ENCODE measurements at places on chromosomes 11 and 22.
A peak's percentile ranks its signal among the peaks of the same experiment; 100 is the strongest.

- no peak for DNase-seq
Measured at GRCh38 chr11:75165721-75166120, 14.8 kb downstream of the SLCO2B1 start.

DNA sequence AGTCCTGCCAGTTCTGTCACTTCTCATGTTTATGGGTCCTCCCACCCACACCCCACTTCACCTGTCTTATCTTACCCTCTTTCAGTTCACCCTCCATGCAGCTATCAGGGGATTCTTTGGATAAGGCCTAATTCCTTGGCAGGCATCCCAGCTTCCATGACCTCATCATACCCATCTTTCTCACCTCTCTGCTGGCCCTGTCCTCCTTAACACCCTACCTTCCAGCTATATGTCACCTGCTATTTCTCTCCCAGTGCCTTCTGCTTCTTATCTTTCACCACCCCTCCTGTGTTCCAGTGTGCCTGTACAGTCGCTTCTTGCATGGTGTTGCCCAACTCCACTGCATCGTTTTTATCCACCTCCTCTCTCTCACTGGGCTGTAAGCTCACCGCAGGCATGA is 28.3 kb downstream of the SNU13 start:
- no peak for DNase-seq

- peak; percentile 67 for DNase-seq
Measured at GRCh38 chr22:37546437-37547250, 13.6 kb upstream of the CDC42EP1 start.

- DNase-seq, result no peak
Measured at GRCh38 chr22:30027169-30027568, 53.1 kb upstream of the HORMAD2 start.

GRCh38 chr22:30279046-30279788 is 10.1 kb downstream of the CASTOR1 start:
- no peak for DNase-seq

DNA sequence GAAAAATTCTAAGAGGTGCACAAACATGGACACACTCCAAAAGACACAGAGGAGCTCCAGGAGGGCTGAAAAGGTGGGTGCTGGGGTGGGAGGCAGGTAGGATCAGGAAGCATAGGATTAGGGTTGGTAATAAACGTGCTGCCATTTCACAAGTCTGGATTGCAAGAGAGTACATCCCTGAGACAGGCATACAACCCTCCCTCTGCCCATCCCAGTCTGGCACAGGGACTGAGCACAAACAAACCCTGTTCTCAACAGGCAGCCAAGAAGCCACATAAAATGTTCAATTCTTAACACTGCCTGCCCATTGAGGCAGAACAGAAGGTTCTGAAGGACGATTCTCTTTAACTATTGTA is 18.5 kb downstream of the SLC35F2 start:
- no peak for DNase-seq

DNA sequence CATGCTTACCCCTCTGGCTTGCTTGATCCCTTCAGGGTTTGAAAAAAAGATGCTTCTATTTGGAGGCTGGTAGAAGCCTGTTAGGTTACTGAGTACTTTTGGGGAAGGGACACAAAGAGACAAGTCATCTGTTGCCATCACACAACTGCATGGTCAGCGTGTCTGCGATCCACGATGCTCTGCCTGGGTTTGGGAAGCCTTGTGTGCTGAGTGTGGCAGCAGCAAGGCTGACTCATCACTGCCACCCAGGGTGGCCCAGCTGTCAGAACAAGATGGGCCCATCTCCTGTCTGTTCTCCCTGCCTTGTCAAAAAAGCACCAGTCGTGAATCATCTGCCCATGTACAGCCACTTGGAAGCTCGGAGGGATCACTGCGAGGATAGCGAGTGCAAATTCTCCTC is 26.2 kb downstream of the UBASH3B start:
- no peak for DNase-seq

- no peak for DNase-seq
Measured at GRCh38 chr22:19760951-19761724, 560 bp downstream of the TBX1 start.

GRCh38 chr11:126797457-126798169 is 203.0 kb downstream of the KIRREL3 start:
- no peak for DNase-seq

GRCh38 chr11:76600124-76600655 is 70.4 kb downstream of the LRRC32 start:
- DNase-seq, result no peak

- no peak for DNase-seq
Measured at GRCh38 chr11:126592496-126593410, 237.3 kb downstream of the ST3GAL4 start.

DNA sequence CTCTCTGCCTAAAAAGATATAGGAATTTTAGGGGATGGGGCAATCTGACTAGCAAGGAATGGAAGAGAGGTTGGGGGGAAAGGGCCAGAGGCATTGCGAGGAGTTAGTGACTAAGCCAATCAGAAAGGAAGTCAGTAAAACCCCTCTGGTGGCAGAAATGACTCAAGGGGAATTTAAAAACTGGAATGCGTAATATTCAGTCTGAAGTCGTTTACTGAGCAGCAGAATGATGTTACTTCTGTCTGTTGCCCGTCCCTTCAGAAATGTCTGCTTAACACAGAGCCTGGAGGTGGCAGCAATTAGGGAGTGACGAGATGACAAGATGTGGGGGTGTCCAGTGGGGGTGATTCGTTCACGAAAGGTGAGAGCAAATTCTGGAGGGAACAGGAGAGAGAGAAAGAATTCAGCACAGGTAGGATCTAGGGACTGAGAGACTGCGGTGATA is 107.7 kb upstream of the CLMP start:
- no peak for DNase-seq

- DNase-seq, result no peak
Measured at GRCh38 chr22:32920734-32921133, 119.2 kb downstream of the TIMP3 start.

- DNase-seq, result no peak
Measured at GRCh38 chr22:31447337-31447736, 42.3 kb downstream of the EIF4ENIF1 start.

DNA sequence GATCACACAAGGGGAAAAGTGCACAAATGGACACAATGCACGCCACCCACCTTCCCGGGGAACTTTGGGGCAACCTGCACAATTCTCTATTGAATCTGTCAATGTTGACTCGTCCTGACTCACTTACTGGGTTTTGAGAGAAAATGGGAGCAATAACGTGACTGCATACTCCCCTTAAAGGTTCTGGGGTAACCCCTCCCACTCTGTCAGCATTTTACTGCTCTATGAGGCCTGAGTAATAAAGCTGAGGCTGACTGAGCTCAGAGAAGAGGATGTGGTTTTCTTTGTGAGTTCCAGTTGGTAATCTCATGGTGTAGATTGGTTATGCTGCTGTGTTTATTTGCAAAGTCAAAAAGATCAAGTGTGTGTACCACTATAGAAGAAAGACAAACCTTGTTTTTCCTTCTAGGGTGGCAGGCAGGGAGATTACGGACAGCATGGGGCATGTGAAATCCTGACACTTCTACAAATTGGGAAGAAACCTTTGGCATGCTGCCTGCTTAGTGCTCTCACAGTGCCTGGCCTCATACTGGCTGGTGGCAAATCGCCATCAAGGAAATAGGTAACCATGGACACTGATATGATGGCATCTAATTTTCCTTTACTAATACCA is 16.1 kb upstream of the APOA1 start:
- DNase-seq, result no peak

DNA sequence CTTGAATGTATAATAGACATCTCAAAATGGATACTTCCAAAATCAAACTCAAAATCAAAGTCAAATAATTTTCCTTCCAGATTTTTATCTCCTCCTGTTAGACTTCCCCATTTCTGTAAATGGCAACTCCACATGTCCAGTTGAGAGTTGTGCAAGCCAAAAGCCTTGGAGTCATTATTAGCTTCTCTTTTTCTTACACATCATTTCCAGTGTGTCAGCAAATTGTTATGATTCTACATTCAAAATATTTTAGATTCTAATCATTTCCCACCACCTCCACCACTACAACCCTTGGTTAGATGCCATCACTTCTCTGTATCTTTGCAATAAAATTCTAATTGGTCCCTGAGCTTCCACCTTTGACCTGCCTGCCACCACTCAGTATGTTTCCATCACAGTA is 155.7 kb downstream of the CNTN5 start:
- no peak for DNase-seq

DNA sequence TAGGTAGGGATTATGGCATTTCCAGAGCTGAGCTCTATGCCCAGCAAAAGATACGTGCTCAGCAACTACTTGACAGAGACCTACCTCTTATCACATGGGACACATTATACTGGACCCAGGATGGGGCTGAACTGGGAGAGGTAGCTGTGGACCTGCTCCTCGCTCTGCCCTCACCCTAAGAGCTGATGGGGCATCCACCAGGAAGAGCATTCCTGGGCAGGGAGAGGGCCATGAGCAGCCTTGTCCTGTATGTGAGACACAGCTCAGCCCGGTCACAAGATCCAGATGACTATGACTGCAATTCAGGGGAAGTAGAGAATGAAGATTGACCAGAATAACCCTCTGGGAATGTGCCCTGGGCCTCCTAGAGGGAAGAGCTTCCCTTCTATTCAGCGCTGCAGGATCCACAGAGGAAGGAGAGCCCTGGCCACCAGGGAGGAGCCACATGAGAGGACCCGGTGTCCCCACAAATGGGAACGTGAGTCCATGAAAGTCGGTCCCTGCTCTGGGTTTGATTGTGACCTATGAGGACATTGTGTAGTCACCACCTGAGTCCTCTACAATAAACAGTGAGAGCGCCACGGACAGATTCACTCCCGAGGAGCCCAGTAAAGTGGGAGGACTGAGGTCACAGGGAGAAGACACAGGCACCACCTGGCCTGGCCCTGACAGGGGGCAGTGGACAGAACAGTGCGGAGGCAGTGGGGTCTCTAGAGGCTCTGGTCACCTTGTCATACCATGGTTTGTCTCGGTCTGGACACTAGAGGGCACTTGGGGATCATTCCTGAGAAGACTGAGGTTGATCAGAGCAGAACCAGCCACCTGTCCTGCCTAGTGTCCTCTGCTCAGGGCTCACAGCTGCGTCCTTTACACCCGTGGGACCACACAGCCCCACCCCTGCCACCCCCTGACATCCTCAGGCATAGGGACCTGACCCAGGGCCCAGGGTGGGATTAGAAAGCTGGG is 99.5 kb downstream of the ZNF280B start:
- DNase-seq, result peak; percentile 45

DNA sequence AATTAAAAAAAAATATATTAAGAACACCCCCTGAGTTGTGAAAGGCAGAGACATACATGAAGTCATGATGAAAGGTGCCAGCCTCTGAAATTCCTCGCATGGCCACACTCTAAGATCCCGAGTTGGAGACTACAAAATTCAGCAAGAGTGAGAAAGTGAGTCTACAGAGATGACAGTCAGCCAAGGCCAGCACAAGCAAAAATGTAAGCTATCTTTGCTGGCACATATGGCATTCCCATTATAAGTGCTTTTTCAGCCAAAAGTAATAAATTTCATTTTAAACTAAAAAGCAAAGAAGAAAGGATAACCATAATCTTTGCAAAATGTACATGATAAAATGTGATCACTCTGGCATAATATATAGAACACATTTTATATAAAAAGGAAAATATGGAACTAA is 40.6 kb downstream of the FANCF start:
- no peak for DNase-seq

DNA sequence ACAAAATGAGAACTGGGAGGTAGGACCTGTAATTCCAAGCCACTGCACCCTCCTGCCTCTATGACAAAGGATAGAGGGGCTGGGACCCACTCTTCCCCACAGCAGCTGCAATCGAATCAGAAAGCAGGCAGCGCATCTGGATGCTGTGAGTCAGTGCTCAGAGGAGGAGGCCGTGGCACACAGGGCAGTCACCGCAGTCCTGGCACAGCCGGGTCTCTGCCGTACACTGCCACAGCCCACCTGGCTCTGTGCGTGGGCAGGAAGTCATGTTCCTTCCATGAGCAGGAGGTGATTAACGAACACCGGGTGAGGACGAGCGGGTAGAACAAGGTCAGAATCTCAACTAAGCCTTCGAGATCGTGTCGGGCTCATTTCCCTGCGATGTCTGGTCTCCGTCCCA is 30.2 kb upstream of the PPFIA1 start:
- no peak for DNase-seq

DNA sequence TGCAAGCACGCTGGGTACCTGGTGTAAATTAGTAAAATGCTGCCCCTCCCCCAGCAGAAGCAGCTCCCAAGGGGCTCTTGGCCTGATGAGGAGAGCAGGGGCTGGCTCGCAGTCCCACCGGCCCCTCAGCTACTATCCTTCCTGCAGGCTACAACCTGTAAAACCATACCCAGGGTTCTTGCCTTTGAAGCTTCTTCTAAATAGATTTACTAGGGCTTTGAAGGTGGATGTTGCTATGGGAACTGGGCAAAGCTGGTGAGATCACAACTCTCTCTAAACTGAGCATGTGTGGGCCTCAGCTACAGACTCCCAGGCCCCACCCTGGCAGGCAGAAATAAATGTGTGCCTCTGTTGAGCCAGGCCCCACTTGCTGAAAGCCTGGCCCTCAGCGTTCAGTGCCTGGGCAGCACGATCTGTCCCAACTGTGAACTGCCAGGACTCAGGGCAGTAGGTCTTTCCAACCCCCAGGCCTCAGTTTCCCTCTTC is 18.5 kb downstream of the CD5 start:
- no peak for DNase-seq

- DNase-seq, result no peak
Measured at GRCh38 chr11:92829671-92830070, 139.8 kb upstream of the MTNR1B start.

- no peak for DNase-seq
Measured at GRCh38 chr11:57316017-57316416, 8.7 kb downstream of the TNKS1BP1 start.

- DNase-seq, result no peak
Measured at GRCh38 chr11:126156814-126157213, 54.6 kb downstream of the RPUSD4 start.

- no peak for DNase-seq
Measured at GRCh38 chr11:94769880-94770279, 1.7 kb downstream of the AMOTL1 start.

DNA sequence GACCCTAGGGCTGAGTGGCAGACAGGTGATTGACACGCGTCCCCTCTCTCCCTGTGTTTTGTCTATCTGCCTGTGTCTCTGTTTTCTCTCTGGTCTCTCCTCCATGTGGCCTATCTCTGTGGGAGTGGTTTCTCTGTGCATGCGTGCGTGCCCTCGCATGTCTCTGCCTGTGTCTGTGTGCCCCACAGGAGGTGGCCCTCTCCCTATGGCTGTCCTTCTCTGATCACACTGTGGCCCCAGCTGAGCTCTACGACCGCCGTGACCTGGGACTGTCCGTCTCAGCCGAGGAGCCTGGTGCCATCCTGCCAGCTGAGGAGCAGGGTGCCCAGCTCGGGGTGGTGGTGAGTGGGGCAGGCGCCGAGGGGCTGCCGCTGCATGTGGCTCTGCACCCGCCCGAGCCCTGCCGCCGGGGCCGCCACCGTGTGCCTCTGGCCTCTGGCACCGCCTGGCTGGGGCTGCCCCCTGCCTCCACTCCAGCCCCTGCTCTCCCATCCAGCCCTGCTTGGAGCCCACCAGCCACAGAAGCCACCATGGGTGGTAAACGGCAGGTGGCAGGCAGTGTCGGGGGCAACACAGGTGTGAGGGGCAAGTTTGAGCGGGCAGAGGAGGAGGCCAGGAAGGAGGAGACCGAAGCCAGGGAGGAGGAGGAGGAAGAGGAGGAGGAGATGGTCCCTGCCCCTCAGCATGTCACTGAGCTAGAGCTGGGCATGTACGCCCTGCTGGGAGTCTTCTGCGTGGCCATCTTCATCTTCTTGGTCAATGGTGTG is 11.6 kb downstream of the TMEM132A start:
- no peak for DNase-seq
